ENCODE measurements at places on chromosomes 13 and 19.

DNA sequence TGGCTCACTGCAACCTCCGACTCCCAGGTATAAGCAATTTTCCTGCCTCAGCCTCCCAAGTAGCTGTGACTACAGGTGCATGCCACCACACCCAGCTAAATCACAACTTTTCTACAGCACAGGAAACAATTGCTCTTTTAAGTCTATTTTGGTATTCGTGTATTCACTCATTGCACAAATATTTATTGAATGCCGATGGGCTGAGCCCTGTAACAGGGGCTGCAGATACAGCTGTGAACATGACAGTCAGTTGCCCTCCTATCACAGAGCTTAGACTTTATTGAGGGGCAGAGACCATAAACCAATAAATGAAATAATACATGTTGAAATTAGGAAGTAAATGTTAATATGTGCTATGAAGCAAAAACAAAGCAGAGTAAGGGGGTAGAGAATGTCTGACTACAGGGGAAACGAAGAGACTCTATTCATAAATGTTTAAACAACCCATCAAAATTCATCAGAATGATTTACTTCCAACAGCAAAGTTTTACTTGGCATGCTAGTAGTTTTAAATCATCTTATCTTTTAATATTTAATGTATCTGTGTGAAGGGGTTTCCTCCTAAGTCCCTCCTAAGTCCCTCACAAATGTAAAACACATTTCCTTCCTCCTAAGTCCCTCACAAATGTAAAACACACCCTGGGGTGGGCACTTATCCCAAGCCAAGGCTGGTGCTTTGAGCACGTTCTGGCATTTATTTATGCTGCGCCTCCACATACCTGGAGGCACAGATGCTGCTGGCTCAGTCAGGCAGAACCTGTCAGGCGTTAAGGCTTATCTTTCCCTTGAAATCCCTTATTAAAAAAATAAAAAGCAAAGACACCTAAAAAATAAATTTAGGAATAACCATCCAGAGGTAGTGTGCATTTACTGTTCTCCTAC is 140.8 kb downstream of the MIPEP start:
- no peak for DNase-seq

GRCh38 chr19:18306888-18307260 is 16.0 kb downstream of the LSM4 start:
- DNase-seq, result no peak

DNA sequence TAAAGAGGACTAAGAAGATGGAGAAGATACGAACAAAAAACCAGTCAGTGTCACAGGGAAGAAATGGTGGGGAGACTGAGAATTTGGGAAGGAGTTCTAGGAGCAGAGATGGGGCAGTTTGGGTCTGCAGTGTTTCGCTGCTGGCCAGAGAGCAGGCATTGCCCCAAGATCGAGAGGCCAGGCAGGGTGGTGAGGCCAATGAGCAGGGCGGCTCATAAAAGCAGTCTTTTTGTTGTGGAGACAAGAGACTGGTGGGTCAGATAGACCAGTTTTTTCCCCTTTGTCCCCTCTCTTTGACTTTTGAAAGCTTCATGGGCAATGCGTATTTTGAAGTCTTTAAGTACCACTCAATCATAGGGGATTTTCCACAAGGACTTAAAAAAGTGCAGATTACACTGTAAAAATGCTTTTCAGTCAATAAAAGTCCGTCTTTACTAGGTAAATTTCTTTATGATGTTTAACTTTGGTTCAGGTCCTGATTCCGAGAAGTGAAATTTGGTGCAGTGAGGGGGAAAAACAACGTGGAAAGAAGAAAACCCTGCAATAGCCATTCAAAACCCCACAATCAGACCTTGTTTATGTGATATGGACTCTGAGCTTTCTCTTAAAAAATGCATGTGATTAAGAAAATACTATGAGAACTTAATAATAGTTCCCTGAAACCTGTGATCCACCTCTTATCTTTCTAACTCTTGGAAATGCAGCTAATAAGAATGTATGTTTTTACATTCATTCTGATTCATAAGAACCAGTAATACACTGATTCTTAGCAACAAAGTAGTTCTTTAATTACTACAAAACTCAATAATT is 338.9 kb downstream of the KLF5 start:
- no peak for DNase-seq

- DNase-seq, result no peak
These were observed 38.0 kb upstream of the TEX29 start for GRCh38 chr13:111282425-111282824.

Data from Right ventricle myocardium inferior (tissue), 1 donor.